ENCODE measurements at places on chromosomes 5 and 9. TPM values are rescaled to one million over a fixed set of nuclear protein-coding genes. Genes with fewer than 3 reads are reported as not detected.

Gene ARID3C
- not detected for total RNA-seq

Gene C9orf153
- total RNA-seq, result 0.32 TPM

GRCh38 chr9:121840838-121841760 lies 189.7 kb downstream of the DAB2IP start:
- DNase-seq, result no peak

DNA sequence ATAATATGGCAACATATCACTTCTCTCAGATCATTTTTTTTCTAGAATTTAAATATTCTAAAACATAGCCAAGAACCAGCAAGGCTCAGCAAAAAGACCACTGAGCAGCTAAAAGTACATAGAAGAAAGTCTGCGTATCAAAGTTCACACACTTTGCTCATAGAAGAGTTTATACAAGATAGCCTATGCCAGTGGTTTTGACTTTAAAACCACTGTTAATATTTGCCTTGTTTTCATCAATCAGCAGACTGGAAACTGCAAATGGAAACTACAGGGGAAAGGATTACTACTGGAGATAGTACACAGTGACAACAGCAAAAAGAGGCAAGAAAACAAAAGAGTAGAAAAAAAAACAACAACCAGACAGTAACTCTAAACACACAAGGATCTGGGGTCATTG lies 483.3 kb downstream of the ZSWIM6 start:
- DNase-seq, result no peak

GRCh38 chr9:85978496-85978895 lies 37.5 kb downstream of the NAA35 start:
- no peak for DNase-seq

DNA sequence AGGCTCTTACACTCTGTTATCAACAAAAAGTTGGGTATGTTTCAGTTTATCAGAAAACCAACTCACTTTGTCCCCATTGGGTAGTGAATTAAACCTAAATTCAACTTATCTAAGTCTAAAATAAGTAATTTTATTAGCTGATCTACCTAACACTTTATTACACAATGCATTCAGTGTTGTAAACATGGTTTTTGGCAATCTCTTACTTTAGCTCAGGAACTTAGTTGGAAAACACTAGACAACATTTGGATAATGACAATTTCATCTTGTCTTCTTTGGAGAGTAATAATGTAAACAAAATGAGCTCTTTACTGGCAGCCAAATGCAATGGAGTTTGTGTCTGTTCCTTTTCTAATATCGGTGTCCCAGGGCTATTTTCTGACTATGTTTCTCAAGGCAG lies 33.0 kb downstream of the FGF10 start:
- DNase-seq, result no peak

All from CD4-positive, CD25-positive, alpha-beta regulatory T cell (primary cell).